ENCODE measurements at places on chromosomes 3 and 15. TPM values are rescaled to one million over a fixed set of nuclear protein-coding genes. Genes with fewer than 3 reads are reported as not detected.

GRCh38 chr3:53570709-53571108 lies 76.3 kb downstream of the CACNA1D start:
- DNase-seq, result no peak

GRCh38 chr15:96261575-96262034 lies 68.9 kb upstream of the NR2F2 start:
- DNase-seq, result no peak

Gene GP9
- total RNA-seq, result not detected

- DNase-seq, result no peak
These were observed 45.6 kb downstream of the FNDC3B start for GRCh38 chr3:172084871-172085556.

GRCh38 chr3:38986901-38987300 lies 64.8 kb downstream of the SCN11A start:
- no peak for DNase-seq

- no peak for DNase-seq
These were observed 26.5 kb downstream of the FBXO40 start for GRCh38 chr3:121619691-121620090.

GRCh38 chr3:112030901-112031300 lies 3.6 kb upstream of the TMPRSS7 start:
- DNase-seq, result no peak

Gene GOLGA8O
- 1.8 TPM for total RNA-seq

DNA sequence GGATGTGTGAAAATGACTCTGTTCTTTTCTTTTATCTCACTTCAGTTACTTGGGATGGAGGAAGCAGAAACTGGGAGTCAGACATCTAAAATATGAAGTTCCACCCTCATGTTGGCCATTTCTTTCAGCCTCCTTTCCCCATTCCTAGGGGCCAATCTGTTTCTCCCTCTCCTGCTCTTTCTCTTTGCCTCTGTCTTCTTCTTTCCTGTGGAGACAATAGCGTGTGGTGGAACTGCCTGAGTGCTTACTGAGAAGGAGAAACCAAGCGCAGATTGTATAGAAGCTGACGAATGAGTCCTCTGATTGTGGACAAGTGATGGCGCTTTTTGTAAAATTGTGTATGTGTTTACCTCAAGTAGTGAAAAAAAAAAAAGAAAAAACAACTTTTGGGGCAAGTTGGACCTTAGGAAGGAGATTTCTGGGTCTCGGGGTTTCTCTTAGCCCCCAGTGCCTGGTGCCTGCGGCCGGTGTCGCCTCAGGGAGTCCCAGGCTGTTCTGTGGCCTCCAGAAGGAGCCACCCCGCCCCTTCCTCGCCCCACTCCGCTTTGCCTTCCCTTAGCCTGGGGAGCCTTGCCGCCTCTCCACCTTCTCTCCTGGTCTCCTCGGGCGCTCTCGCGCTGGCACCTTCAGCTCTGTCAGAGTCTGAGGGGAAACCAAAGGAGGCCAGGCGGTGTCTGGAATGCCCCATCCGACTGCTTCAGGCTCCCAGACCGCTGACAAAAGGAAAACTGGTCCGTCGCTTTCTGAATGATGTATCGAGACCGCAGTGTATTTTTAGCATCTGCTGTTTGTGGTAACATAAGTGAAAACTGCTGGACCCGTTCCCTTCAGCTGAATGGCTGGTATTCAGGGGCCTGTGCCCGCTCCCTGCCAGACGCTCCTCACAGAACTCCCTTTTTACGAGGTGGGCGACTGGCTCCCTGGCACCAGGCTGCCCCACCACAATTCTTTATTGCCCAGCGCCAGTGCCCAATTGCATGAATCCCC lies 30.1 kb downstream of the SCG5 start:
- no peak for DNase-seq

Gene PAQR5
- total RNA-seq, result 3.3 TPM

GRCh38 chr3:134621854-134622253 lies 29.0 kb downstream of the KY start:
- DNase-seq, result no peak

DNA sequence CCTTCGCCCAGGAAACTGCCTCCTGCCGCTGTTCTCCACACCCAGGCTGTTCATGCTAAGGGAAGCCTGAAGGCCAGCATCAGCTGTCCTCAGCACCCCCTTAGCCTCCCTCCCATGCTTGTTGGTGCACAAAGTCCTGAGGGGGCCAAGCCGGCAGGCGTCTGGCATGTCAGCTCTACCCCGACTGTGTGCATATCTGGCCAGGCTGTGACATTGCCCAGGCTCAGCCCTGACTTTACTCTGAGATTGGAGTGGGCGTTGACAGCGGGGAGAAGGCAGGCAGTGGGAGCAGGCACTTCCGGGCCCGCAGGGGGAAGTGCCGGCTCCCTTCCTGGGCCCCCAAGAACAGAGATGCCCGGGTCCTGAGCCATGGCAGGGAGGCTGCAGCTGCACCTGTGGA lies 492.2 kb downstream of the AGBL1 start:
- no peak for DNase-seq

Gene C2CD4A
- under 0.01 TPM for total RNA-seq

- no peak for DNase-seq
These were observed 99.0 kb downstream of the ST8SIA2 start for GRCh38 chr15:92492551-92493115.

DNA sequence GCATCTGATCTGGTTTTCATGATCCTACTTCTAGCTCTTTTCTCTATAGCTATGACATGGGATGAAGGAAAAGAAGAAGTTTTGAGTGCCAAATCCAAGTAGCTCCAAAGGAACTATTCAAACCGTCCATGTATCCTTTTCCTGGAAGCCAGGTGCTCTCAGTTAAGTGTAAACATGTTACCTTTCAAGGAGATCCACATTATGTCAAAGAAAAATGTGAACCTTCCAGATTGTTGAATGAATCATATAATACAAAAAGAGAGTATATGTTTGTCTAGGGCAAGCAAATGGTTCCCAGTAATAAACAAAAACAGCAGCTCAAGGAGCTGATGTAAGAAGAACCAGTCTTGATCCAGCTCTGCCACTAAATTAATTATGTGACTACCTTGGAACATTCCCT lies 534.9 kb downstream of the MAGI1 start:
- no peak for DNase-seq

DNA sequence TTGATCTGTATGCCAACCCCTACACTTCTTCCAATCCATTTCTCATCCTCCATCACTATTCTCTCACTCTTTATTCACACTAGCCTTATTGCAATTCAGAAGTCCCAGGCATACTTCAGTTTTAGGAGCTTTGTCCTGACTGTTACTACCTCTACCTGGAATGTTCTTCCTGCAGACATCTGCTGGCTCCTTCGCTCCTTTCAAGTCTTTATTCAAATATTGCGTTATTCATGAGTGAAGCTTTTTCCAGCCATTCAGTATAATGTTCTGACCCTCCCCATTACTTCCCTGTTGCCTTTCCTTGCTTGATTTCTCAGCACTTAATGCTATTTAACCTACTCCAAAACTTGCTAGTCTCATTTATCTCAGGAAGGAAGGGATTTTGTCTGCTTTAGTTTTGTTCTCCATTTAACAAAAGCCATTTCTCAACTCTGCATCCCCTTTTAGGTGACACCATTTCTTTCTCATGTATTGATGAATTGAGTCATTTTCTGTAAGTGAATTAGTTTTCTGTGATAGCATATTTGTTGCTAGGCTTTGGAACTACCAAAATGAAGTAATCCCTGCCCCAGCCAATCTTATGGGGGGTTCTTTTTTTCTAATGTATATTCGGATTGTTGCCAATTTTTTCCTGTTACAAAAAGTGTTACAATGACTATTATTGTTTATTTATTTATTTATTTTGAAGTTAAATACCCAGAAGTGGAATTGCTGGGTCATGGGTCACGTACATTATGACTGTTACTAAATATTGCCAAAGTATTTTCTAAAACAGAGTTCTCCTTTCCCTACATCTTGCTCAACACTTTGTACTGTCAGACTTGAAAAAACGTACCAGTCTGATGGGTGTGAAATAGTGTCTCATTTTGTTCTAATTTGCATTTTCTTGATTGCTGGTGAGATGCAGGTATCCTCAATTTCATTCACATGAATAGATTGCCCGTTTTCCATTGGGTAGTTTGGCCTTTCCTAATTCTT lies 9.4 kb downstream of the ATP11B start:
- no peak for DNase-seq

DNA sequence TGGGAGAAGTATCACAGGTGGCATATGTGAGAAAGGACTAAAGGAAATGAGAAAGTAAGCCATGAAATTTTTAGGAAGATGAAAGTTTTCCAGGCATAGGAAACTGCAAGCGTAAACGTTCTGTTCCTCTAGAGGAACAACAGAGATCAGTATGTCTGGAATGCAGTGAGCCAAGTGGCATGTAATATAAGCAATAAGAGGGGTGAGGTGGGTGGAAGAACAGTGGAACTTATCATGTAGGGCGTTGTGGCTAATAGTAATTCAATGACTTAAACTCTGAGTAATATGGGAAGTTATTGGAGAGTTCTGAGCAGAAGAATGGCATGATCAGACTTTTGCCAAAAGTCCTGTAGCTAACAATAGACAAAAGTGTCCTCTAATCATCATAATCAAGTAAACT lies 902.9 kb downstream of the EPHA3 start:
- DNase-seq, result no peak

DNA sequence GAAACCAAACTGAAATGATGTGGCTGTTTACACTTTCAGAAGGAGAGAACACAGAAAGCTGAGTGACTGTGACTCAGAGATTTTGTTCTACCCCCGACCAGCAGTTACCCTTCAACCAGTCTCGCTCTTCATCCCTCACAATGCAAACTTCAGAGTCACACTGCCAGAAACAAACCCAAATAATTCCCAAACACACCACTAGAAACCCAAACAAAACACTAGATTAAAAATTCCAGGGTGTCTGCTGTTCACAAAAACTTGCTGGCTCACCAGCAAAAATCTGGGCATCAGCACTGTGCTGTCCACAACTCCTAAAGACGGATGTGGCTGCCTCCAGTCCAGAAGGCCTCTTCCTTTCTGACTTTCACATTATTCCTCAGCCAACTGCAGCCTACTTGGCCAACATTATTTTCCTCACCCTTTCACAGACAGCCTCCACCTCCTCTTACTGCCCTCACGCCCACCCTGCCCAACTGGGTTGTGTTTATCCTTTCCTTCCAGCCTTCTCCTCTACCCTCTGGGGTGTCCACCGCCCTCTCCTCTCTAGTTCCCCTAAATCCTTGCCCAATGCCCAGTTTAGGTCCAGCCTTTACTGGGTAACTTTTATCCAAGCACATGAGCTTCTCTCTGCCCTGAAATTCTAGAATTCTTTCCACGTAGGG lies 71.4 kb downstream of the MECOM start:
- DNase-seq, result no peak

- no peak for DNase-seq
These were observed 98.6 kb upstream of the ARHGEF26 start for GRCh38 chr3:154022606-154023005.

DNA sequence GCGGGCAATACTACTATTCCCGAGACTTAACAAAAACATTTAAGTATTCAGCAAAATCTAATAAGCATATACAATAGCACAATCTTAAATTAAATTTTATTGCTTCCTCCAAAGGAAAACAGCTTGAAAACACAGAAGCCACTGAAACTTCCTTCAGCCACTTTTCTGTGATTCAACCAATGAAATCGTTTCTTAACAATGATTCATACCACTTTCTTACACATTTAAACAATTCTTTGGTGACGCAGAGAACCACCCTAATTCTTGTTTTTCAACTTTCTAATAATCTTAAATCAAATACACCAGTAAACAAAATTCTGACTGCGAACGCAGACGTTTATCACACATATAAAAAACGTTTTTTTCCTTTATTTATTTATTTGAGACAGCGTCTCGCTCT lies 4.1 kb downstream of the TJP1 start:
- no peak for DNase-seq

DNA sequence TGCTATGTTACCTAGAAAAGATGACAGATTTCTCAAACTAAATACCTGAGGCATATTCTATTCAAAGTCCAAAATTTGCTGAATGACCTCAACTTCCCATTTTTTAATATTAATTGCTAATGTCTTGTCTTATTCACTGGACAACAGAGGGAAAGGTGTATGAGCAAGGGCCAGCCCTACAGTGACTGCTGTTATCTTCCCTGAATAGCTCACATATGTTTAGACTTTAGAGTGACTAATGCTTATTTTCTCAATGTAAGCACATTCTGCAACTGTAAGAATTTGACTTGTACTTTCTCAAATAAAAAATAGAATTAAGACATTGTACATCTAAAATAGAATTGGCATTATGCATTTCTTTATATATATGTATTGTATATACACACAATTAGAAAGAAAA lies 26.5 kb upstream of the AADACL2 start:
- DNase-seq, result no peak

- DNase-seq, result no peak
These were observed 96.5 kb downstream of the LIPC start for GRCh38 chr15:58528188-58528870.

DNA sequence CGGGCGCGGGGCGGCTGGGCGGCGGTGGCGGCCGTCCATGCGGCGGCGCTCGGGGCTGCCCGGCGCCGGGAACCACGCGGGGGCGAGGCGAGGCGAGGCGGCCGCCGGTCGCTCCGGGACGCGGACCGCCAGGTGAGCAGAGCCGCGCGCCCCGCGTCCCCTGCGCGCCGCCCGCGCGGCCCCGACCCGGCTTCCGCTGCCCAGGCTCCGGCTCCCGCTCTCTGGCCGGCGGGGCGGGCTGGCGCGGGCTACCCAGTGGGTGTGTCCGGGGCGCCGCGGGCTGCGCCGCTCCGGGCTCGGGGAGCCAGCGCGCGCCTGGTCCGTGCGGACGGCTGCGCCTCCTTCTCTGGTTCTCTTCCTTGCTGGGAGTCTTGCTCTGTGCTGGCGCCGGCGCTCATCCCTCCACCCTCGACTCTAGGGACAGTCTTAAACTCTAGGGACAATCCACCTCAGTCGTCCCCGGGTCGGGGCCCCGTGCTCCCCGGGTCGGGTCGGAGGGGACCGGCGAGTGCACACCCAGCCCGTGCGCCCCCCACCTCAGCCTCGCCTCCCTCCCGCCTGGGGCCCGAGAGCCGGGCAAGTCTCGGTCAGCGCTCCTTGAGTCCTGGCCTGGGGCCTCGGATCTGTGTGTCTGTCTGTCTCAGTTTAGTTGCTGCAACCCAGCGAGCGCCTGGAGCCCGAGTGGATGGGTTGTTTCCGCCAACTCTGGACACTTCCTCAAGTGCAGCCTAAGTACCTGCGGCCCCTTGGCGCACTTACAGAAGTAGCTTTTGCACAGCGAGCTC lies 488 bp downstream of the THSD4 start:
- DNase-seq, result peak; percentile 19

- DNase-seq, result no peak
These were observed 233.9 kb upstream of the ARL6 start for GRCh38 chr3:97530691-97531090.

DNA sequence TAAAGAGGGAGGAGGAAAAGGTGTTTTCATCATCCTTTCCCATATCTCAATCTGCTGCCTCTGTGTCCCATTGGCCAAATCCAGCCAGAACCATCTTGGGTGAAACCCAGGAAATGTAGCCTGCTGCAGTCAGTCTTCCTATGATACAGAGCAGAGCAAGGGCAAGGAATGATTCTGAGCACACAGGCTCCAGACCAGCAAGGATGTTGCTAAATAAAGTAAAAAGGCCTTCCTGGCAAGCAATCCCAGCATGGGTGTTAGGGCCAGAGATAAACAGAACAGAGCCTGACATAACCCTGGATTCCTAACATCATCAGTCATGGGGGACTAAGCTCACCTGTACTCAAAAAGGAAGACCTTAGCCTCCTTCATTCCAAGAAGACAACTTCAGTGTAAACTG lies 90.7 kb upstream of the AGTR1 start:
- DNase-seq, result no peak

- DNase-seq, result no peak
These were observed 352.5 kb downstream of the DIPK2A start for GRCh38 chr3:144324076-144324475.

All from tibial nerve (tissue), 4 donors.